BJ (cell line): ENCODE measurements at places on chromosomes 2 and 18. TPM values are rescaled to one million over a fixed set of nuclear protein-coding genes. Genes with fewer than 3 reads are reported as not detected.

KCNJ3 gene
- 3.2 and 5.4 TPM in 2 replicates for polyA plus RNA-seq

DNA sequence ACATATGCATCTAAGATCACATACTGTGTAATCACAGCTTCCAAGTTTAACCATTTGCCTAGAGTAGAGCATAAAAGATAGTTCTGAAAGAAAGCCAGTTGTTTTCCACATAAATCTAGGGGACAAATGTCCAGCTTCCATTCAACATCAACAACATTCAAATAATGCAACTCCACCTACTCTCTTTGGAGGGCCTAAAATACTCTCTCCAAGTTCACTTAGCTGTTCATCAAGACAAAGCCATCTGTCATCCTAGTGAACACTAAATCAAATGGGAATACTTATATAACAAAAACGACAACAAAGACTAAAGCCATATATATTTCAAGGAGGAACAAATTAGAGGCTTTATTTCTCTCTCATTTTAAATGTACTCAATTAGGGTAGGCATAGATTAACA, 221.5 kb upstream of the CDH2 start:
- DNase-seq, result no peak

DNA sequence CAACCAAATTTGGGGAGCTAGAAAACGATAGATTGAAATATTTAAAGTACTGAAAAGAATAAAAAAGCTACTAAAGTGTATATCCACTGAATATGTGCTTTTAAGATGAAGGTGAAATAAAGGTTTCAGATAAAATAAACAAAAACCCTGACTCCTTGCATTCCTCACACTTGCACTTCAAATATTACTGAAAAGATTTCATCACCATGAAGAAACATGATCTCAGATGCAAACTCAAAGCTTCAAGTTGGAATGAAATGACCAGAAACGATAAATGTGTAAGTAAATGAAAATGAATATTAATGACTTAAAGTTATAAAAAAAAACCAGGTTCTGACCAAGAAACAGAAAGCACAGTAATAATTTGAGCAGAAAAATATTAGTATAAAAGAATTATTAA, 1246.0 kb upstream of the ACVR2A start:
- DNase-seq, result no peak

KIF1A gene
- 0.01 TPM in 1 of 2 replicates, not detected in the other for polyA plus RNA-seq

SALL3 gene
- not detected in 2 replicates for polyA plus RNA-seq
